Kidney glomerular epithelial cell (primary cell): ENCODE measurements at places on chromosomes 3 and 15.

GRCh38 chr3:156664831-156665178, 9.6 kb upstream of the TIPARP start:
- DNase-seq, result no peak

DNA sequence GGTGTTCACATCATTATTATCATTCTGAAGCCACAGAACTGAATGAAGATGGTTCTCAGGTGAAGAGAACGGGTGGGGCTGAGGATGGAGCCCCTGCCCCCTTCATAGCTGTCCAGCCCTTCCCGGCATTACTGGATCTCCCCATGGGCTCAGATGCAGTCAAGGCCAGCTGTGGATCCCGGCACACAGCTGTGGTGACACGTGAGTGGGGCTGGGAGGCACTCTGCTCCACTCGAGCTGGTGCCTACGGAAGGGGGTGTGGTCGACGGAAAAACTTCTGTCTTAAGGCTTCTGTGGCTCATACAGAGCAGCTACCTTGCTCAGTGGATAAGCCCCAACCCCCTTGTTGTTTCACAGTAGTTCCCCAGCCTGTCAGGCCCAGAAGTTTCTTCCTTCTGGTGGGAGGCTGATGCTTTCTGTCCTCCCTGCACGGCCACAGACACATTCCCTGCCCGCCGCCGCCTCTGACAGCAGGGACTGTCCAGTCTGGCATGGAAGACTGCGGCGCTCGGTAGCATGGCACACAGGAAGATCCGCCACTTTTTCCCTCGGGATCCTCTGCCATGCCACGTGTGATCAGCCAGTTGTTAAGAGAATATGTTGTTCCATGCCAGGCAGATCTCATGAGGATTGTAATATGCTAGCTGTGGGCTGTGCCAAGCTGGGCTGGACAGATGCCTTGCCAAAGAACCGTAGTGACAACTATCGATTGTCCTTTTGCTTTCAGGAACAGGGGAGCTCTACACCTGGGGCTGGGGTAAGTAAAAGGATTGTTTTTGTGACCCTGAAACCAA, 5.8 kb downstream of the RCCD1 start:
- no peak for DNase-seq

GRCh38 chr15:70708839-70709238, 54.5 kb downstream of the UACA start:
- no peak for DNase-seq

GRCh38 chr3:23129817-23130216, 73.3 kb upstream of the UBE2E2 start:
- DNase-seq, result no peak

DNA sequence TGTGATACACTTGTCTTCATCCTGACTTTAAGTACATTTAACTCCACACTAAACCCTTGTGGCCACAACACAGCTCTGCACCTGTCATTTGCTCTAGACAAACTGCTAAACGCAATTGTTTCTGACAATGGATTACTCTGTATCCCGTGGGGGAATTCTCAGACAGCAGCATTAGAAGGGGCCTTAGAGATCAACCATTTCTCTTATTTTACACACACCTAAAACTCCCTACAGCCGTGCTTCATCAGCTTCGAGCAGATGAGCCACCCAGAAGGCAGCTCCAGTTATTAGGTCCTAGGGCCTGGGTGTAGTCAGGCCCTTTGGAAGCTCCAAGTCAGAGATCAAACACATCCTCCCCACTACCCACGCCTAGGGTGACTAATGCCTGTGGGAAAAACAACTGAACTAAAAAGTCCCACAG, 1.3 kb upstream of the IL12A start:
- peak; percentile 68 for DNase-seq
